ENCODE measurements at places on chromosomes 2 and 18.

DNA sequence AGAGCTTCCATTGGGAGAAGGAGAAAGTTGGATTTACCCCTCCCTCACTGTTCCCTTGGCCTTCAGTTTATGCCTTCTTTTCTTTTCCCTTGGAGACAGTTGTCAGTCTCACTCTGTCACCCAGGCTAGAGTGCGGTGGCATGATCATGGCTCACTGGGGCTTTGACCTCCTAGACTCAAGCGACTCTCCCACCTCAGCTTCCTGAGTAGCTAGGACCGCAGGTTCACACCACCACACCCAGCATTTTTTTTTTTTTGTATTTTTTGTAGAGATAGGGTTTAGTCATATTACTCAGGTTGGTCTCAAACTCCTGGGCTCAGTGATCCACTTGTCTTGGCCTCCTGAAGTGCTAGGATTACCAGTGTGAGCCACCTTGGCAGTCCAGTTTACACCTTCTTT lies 49.9 kb downstream of the SLC9A4 start:
- DNase-seq: no peak

- DNase-seq: no peak
Measured at GRCh38 chr18:34224423-34225217, at the start of gene NOL4. TSS of gene NOL4 (minus strand) at chr18:34224913. CDS start at chr18:34223253, 1,660 bp downstream.

- DNase-seq: no peak
Measured at GRCh38 chr2:238299803-238300202, 11.4 kb upstream of the PER2 start.

GRCh38 chr2:207881902-207882301 lies 112.2 kb upstream of the FZD5 start:
- no peak for DNase-seq

GRCh38 chr2:1613078-1613445 lies 131.3 kb downstream of the PXDN start:
- DNase-seq: no peak

DNA sequence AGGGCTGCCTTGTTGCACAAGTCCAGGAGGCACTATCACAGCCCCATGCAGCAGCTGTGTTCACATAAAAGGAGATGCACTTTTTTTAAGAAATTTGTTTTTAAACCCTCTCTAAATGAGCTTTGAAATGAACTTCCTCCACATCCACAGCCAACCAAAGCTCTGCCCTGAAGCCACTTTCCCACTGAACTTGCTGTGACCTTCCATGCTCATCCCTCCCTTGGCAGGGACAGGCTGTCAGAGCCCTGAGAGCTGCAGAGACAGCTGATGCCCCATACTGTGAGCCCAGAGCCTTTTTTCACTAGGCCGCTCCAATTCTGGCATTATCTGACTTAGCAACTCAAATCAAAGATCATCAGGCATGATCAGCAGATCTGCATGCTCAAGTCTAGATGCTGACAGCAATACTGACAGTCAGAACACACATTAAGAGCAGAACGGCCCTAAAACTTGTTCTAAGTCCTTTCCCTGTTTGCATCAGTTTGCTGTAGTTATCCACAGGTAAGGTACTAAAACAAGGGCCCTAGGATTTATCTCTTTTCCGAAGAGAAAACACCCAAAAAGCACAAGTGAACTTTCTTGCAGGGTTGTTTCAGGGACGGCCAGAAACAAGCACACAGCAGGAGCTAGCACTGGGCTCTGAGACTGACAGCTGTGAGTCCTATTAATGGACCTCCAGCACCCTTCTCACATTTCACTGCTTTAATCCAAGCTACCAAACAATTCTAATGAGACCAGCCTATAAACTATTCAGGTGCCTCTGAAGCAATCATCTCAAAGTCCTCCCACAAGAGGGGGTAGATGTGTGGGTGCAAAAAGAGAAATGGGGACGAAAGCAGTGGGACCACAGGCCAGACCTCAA lies 34.9 kb downstream of the RNU4ATAC start:
- DNase-seq: no peak

DNA sequence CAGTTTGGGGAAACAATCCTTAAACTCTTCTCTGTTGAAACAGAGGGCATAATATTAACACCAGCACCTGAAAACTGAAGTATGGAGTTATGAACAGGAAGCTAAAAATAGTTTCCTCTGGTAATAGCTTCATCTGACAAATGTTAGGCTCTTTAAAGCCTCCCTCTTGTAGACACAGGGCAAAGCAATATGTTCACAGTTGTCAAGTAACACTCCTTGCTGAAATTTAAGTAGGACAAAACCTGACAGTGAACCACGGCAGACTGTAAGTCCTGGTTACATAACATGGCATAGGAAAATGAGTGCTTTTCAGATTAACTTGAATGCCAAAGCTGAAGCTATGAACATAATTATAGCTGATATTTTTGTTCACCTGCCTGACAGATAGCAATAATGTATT lies 172.9 kb downstream of the CMPK2 start:
- no peak for DNase-seq

- DNase-seq: no peak
Measured at GRCh38 chr2:28589746-28590463, 94.0 kb downstream of the PLB1 start.

DNA sequence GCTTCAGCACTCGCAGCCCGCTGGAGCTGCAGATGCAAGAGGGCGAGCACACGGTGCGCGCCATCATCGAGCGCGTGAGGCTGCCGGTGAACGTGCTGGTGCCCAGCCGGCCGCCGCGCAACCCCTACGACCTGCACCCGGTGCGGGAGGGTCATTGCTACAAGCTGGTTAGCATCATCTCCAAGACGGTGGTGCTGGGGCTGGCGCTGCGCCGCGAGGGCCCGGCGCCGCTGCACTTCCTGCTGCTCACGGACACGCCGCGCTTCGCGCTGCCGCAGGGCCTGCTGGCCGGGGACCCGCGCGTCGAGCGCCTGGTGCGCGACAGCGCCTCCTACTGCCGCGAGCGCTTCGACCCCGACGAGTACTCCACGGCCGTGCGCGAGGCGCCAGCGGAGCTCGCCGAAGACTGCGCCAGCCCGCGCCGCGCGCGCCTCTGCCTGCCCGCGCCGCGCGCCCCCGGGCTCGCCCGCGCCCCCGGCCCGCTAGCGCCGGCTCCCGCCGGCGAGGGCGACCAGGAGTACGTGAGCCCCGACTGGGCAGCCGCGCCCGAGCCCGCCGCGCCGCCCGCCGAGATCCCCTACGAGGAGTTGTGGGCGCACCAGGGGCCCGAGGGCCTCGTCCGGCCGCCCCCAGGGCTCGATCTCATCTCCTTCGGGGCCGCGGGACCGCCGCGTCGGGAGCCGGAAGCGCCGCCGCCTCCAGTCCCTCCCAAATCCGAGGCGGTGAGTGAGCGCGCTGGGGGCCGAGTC lies 11.8 kb downstream of the GAREM2 start:
- peak; percentile 77 for DNase-seq

GRCh38 chr18:45856531-45856930 lies 31.1 kb downstream of the SIGLEC15 start:
- DNase-seq: peak; percentile 90

- DNase-seq: no peak
Measured at GRCh38 chr2:1633936-1634587, 110.3 kb downstream of the PXDN start.

GRCh38 chr2:8332646-8333045 lies 349.2 kb upstream of the ID2 start:
- DNase-seq: no peak

DNA sequence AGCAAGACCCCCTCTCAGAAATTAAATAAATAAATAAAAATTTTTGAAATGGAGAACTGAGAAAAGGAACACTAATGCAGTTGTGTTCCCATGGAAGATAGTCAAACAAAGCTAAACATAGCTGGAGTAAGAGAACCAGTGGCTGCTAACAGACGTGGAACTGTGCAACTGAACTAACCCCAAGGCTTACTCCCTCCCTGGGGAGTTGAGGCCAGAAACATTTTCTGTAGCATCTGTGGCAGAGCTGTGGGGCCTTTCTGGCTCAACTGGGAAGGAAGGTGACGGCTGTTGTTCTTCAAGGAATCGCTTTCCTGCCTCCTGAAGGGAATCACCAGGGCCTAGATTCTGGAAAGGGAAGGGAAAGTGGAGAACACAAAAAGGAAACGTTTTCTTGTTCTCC lies 53.9 kb upstream of the B3GNT2 start:
- DNase-seq: no peak

DNA sequence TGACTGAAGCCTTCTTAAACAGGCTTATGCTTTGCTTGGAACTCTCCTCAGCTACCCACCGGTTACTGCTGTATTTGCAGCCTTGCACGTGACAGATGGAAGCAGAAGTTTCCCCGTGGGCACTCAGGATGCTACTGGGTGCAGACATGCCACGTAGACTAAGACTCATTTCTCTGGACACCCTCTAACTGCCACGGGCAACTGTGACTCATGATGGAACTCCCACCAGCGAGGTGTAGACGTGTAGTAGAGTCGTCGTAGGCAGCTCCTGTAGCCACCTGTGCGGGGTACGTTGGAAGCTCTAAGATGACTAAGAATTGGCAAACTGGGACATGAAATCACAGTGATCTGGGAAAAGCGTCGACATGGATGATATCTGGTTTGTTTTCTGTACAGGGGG lies 27.5 kb downstream of the TSHZ1 start:
- peak; percentile 46 for DNase-seq

DNA sequence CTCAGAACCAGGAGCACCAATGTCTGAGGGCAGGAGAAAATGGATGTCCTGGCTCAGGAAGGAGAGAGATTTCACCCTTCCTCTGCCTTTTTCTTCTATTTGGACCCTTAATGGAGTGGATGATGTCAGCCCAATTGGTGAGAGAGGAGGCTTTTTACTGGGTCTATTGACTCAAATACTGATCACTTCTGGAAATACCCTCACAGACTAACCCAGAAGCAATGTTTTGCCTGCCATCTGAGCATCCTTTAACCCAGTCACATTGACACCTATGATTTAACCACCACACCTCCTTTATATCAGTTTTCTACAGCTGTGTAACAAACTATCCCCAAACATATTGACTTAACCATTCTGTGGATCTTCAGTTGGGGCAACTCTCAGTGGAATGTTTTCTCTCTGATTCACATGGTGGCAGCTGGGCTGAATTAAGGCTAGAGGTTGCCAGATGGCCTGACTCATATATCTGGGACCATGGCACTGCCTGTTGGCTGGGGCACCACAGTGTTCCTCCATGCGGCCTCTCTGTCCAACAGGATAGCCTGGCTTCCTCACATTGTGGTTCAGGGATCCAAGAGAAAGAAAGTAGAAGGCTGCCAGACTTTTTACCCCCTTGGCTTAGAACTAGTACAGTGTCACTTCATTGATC lies 18.2 kb upstream of the MBOAT2 start:
- DNase-seq: peak; percentile 48

DNA sequence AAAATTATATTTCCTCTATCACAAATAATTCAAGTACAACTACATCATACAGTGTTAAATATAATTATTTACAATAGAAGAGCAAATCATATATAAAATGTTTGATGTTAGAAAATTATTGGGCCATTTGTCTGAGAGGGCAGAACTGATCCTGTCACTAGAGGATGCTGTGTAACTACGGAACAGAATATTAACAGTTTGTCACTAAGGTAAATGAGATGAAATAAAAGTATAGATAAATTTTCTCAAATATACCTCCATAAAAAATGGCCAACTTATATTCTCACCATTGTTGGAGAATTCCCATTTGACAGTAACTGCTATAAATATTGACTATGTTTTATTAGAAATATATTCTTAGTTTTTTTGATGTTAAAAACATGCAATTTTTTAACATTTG lies 1067.4 kb upstream of the DDX18 start:
- no peak for DNase-seq

DNA sequence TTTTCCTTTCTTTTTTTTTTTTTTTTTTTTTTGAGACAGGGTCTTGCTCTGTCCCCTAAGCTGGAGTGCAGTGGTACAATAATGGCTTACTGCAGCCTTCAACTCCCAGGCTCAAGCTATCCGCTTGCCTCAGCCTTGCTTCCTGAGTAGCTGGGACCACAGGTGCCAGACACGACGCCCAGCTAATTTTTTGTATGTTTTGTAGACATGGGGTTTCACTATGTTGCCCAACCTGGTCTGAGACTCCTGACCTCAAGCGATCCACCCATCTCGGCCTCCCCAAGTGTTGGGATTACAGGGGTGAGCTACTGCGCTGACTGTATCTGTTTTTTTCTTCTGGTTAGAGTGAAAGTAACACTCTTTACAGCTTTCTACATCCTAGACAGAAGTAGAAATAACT lies 240.3 kb upstream of the FBXO11 start:
- DNase-seq: no peak

GRCh38 chr2:237879058-237879430 lies 19.6 kb downstream of the RAMP1 start:
- DNase-seq: peak; percentile 86

DNA sequence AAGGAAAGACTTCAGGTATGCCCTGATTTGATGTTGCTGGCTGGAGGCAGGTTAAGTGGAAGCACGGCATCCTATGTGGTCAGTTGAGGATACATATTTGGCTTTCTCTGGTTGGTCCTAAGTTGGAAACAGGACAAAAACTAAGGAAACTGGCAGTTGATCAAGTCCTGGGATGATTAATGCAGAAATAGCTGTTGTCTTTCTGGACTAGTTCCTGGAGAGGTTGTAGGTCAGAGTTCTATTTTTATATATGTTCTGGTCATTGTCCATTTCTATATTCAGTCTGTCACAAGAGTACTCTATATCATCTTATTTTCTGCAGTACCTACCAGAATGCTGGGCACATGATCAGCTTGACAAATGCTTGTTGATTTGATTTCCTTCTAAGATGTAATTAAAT lies 4.0 kb upstream of the SLC35F5 start:
- DNase-seq: peak; percentile 88

Measured in fibroblast of mammary gland (primary cell).